ENCODE measurements at places on chromosomes 13 and 19.

DNA sequence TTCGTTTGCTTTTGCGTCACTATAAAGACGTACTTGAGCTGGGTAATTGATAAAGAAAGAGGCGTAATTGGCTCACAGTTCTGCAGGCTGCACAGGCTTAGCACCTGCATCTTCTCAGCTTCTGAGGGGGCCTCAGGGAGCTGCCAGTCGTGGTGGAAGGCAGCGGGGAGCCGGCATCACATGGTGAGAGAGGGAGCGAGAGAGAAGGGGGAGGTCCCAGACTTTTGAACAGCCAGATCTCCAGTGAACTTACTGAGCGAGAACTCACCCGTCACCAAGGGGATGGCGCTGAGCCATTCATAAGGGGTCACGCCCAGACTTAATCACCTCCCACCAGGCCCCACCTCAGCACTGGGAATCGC is 58.7 kb upstream of the F7 start:
- no peak for DNase-seq

DNA sequence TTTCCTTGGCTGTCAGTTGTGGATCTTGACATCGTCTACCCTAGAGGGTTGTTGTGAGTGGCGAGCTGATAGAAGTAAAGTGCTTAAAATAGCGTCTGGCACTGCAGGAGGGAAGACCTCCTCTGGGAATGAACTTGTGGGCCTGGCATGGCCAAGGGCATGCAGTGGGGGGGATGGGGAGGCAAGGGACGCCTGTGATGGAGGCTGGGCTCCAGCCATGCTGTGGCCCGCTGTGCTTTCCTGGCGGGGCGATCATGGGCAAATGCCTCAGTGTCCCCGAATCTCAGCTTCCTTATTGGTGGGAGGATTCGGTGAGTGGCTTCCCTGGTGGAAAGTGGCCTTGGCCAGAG is 10.7 kb downstream of the CARM1 start:
- no peak for DNase-seq

GRCh38 chr19:17579661-17580244 is 24.3 kb downstream of the COLGALT1 start:
- peak; percentile 58 for DNase-seq

- no peak for DNase-seq
Observed at GRCh38 chr19:4980838-4981680, 12.1 kb downstream of the KDM4B start.

DNA sequence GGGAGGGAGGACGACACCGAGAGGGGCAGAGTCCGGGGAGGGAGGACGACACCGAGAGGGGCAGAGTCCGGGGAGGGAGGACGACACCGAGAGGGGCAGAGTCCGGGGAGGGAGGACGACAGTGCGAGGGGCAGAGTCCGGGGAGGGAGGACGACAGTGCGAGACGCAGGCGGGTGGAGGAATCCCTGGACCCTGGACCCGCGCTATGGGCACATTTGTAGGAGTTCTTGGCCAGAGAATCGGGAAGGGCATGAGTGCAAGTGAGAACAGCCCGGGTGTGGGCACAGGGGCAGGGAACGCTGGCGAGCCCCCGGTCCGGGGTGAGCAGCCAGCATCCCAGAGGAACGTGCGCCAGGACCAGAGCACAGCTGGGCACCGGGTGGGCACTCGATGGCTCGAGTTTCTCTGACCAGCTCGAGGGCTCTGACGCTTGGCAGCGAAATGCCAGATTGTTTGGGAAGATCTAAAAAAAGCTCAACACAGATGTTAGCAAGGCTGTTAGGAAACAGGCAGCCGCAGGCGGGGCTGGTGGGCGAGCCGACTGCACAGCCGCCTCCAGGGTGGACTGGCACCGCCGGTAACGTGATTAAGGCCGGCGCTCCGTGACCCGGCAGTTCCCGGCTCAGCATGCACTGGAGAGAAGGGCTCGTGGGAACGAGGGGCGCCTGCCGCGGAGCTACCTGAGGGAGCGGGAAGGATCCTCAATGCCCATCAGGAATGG is 17.9 kb upstream of the C2CD4C start:
- DNase-seq, result no peak

DNA sequence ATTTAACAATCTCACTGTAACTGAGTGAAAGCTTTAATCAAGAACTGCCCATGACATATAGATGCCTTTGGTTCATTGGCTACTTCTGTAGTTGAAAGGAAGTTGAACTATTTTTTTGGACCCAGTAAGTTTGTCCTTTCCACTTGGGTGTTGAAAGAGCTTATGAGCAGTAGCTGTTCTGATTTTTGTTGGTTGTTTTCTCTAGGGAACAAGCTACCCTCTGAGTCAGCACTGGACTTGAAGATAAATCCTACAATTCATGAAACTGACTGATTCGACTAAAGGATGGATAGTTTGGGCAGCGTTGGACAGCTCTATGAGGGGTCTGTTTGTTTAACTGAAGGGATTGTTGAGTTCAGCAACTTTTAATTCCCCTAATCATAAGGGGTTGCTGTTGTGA is 101.0 kb downstream of the PAN3 start:
- no peak for DNase-seq

- DNase-seq, result no peak
Observed at GRCh38 chr13:39370554-39370953, 232.4 kb downstream of the LHFPL6 start.
